ENCODE measurements at places on chromosomes 12 and 14.

- DNase-seq: no peak
These were observed 93.5 kb downstream of the CCDC92 start for GRCh38 chr12:123879101-123879500.

- DNase-seq: no peak
These were observed 163.1 kb upstream of the EGLN3 start for GRCh38 chr14:34113991-34114390.

- DNase-seq: peak; percentile 36
These were observed 31.6 kb downstream of the WBP11 start for GRCh38 chr12:14771651-14772137.

DNA sequence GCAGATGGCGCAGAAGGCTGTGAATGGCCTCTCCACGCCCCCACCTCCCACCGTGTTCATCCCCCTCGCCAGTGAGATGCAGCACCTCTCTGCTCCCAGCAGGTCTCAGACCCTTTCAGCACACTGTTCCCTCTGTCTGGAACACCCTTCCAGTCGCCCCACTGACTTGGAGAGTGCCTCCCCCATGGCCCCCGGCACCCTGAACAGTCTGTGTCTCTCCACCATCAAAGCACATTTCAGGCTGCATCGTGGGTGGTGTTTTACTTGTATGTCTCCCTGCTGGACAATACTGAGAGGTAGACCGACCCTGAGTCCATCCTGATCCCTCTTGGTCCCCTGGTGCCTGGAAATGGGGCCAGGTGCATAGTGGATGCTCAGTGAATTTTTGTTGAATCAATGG is 34.9 kb downstream of the CACNA2D4 start:
- no peak for DNase-seq

GRCh38 chr12:65430571-65431306 is 152.3 kb downstream of the MSRB3 start:
- no peak for DNase-seq

Measured in stimulated activated naive CD4-positive, alpha-beta T cell treated with Interleukin-2 at 50 U/mL for 16 hours (primary cell).